ENCODE measurements at places on chromosomes 4 and X. TPM values are rescaled to one million over a fixed set of nuclear protein-coding genes. Genes with fewer than 3 reads are reported as not detected.

RBMXL3 gene
- total RNA-seq = not detected

MORC4 gene
- 2.0 TPM for total RNA-seq

TMEM156 gene
- not detected for total RNA-seq

UGT2B7 gene
- not detected for total RNA-seq

POLN gene
- total RNA-seq = 6.8 TPM

PDE5A gene
- total RNA-seq = 3.2 TPM

KDM5C gene
- 124 TPM for total RNA-seq

CLCN4 gene
- 64.7 TPM for total RNA-seq

TEX13B gene
- total RNA-seq = not detected

CSN1S1 gene
- total RNA-seq = not detected

RAI2 gene
- 1.4 TPM for total RNA-seq

IQCM gene
- not detected for total RNA-seq

WDR1 gene
- total RNA-seq = 161 TPM

CHIC1 gene
- 5.6 TPM for total RNA-seq

PCSK1N gene
- 127 TPM for total RNA-seq

GAGE12J gene
- not detected for total RNA-seq

FGB gene
- total RNA-seq = not detected

GUCY1B1 gene
- 2.2 TPM for total RNA-seq

EVC gene
- 6.7 TPM for total RNA-seq

ERAS gene
- total RNA-seq = not detected

CLDN2 gene
- total RNA-seq = not detected

TASL gene
- total RNA-seq = not detected

NWD2 gene
- total RNA-seq = 0.17 TPM

CCKAR gene
- total RNA-seq = not detected

ADH1B gene
- total RNA-seq = not detected

TMEM150C gene
- total RNA-seq = 5.1 TPM

TRIM60 gene
- not detected for total RNA-seq

ADGRL3 gene
- 193 TPM for total RNA-seq

ZFYVE28 gene
- total RNA-seq = 4.8 TPM

SLC16A2 gene
- total RNA-seq = 28.7 TPM

RAB40AL gene
- total RNA-seq = 1.8 TPM

TCEAL6 gene
- total RNA-seq = not detected

CT45A5 gene
- not detected for total RNA-seq

MSANTD1 gene
- 2.6 TPM for total RNA-seq

LRIT3 gene
- total RNA-seq = 0.12 TPM

MAGIX gene
- total RNA-seq = 2.7 TPM

SMAD1 gene
- total RNA-seq = 57.5 TPM

SPP1 gene
- total RNA-seq = 1.1 TPM

RBM10 gene
- total RNA-seq = 74.6 TPM

APEX2 gene
- 6.2 TPM for total RNA-seq

CXorf49 gene
- total RNA-seq = not detected

DUSP21 gene
- not detected for total RNA-seq

HSD17B13 gene
- 0.25 TPM for total RNA-seq

DAPP1 gene
- not detected for total RNA-seq

GASK1B gene
- 0.07 TPM for total RNA-seq

SSX4B gene
- 0.71 TPM for total RNA-seq
